Stimulated activated CD8-positive, alpha-beta memory T cell treated with anti-CD3 and anti-CD28 coated beads, Interleukin-12 subunit alpha, Interleukin-12 subunit beta, amount 100 ng/mL, for 1 hour (primary cell): ENCODE measurements at places on chromosomes 5 and 9.

DNA sequence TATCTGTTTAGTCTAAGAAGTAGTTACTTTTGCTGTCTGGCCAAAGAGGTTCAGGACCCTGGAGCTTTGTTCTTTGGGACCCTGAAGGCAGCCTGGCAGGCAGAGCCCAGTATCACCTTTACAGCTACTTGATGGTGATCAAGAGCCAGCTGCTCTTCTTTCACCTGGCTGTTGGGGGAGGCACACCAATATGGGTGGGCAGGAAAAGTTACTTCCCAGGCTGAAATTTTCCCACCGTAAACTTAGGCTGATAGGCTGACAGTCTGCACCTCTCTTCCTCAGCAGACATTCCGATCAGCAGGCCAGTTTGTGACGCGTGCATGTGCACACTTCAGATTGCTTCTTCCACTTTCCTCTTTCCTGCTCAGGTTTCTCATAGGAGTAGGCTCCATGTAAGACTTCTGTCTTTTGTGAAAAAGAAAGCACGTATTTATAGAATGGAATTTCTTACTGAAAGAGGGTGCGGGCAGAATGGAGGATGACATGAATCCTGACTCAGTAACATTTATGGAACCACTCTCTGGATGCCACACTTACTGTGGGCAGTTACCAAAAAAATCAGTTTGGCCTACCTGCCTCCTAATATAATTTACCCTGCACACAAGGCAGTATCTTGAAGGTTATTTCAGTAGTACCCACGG lies 223.9 kb upstream of the DMRT1 start:
- DNase-seq = no peak

GRCh38 chr9:124047251-124047672 lies 35.7 kb downstream of the LHX2 start:
- DNase-seq = no peak

GRCh38 chr9:102506406-102506805 lies 488.7 kb upstream of the CYLC2 start:
- no peak for DNase-seq

GRCh38 chr5:171482434-171482730 lies 62.9 kb downstream of the FGF18 start:
- DNase-seq = no peak

DNA sequence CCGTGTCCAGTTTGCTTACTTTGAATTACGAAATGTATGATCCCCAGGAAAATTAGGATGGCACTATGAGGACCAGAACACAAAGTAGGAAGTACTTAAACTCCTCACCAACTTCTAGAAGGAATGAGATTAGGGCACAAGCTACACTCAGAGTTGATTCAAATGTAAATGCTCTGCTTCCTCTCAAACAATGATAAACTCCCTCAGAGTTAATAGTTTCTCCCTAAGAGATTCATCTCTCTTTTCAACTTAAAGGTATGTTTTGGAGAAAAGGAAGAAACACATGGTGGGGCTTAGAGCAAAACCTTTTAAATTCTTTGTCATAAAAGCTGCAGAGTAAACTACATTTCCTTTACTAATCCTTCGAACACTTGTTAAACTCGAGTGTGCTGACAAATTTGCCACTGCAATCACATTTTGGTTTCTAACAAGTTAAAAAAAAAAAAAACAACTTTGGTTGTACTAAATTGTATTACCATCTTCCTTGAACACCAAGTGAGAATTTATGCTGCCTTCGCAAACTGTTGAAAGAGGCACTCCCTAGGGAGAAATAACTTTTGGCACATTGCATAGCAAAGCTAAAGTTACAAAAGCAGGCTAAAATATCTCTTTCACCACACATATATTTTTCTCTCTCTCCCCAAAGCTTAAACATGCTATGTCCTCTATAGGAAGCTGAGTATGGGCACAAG lies 66.6 kb downstream of the DENND1A start:
- no peak for DNase-seq
